ENCODE measurements at places on chromosomes 6 and 20.

DNA sequence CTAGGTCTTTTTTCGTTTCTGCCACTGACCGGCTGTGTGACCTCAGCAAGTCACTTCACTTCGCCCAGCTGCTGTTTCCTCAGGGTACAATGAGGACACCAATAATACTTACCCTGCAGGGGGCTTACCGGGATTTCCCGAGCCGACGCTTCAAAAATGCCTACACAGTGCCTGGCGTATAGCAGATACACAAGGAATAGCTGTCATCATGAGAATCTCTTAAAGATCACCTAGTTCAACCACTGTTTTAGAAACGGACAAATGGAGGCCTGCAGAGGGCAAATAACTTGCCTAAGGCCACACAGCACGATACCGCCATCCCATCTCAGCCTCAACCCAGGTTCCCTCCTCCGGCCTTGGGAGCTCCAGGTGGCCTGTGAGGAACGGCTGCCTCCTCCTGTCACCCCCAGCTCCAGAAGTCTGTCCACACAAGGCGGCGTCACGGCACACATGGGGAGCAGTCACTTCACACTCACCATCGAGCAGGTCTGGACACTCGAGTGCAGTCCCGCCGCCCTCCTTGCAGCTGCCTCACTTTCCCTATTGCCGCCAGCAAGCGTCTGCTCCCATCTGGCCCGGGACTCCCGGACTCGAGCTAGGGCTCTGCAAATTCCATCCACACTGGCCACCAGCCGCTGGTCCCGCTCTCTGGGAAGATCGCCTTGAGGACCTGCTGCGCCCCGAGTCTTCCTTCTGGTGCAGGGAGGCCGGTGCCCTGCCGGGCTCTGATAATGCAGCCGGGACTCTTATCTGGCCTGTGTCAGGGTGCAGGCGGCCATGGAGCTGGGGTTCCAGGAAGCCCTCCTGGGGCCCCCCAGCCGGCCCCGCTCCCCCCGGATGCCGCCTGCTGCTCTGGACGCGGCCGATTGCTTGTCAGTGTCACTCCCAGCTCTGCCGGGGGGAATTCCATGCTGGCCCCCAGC, at the start of gene RIPOR3:
RIPOR3 (minus strand) TSS at position 893 of the 923 bp plus-strand sequence; CDS start at position 479, 414 bp downstream.
- no peak for DNase-seq
- peaks cover 6% of the 10 kb centered on the region for H3K4me1 ChIP-seq
- no peak within 1 kb of the TSS for H3K27ac ChIP-seq
- H3K36me3 ChIP-seq, result no peaks in the 10 kb centered on the region
- H3K4me3 ChIP-seq, result peak within 1 kb of the TSS; percentile 67

DNA sequence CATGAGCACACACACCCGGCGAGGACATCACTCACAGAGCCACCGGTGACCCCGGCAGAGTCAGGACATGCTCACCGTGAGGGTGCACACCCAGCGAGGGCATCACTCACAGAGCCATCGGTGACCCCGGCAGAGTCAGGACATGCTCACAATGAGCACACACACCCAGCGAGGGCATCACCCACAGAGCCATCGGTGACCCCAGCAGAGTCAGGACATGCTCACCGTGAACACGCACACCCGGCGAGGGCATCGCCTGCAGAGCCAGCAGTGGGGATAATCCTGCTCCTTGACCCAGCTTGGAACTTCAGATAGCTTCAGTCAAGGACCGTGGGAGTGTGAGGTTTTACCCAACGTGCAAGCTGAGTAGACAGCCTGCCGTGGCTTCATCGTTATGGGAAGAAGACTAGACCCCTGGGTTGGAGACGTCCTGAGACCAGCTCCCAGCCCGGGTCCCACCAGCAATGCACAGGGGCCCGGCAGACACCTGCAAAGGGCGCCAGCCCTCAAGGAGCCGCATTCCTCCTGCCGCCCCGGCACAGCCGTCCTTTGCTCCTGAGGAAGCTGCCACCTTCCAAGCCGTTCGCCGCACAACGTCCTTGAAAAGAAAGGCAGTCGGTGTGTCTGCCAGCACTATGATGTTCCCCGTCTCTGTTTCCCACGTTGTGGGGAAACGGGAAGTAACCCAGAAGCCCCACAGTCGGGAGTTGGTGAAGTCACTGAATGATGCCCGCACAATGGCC, 192.3 kb downstream of the DLL1 start:
- DNase-seq, result no peak
- no peaks in the 10 kb centered on the region for H3K27me3 ChIP-seq
- H3K4me1 ChIP-seq, result no peaks in the 10 kb centered on the region
- no peak overlapping the region for H3K27ac ChIP-seq
- H3K36me3 ChIP-seq, result no peaks in the 10 kb centered on the region

GRCh38 chr6:74346936-74347535, 651.0 kb downstream of the CD109 start:
- DNase-seq, result no peak
- no peaks in the 10 kb centered on the region for H3K4me1 ChIP-seq
- no peaks in the 10 kb centered on the region for H3K27me3 ChIP-seq
- H3K4me3 ChIP-seq, result no peak overlapping the region

GRCh38 chr6:143449714-143450452, 612 bp downstream of the ADAT2 start:
- peak; percentile 59 for DNase-seq
- no peaks in the 10 kb centered on the region for H3K36me3 ChIP-seq
- peak overlapping the region; percentile 76 for H3K27ac ChIP-seq

DNA sequence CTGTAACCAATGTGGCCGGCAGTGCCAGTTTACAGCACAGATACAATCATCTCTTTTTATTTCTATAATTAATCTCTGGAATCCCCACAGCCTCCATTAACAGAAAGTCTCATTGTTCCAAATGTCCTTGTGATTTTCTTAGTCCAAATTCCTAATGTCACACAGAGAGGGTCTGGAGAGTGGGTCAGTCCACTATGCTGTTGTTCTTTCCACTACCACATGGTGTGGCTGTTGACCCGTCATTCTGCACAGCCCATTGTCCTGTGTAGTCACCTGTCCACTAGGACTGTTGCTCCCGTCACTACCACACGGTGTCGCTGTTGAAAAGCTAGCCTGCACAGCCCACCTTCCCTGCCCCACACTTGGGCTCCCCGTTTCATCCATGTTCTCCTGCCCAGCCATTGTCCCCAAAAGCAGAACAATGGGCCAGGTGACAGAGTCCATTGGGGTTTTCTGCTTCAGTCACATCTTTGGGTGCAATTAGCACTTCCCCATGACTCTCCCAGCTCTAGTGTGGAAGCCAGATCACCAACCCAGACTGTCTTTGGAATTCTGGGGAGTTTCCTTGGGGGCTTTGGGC, 8.6 kb upstream of the LBP start:
- no peak overlapping the region for H3K27ac ChIP-seq
- H3K36me3 ChIP-seq, result no peaks in the 10 kb centered on the region
- H3K4me1 ChIP-seq, result no peaks in the 10 kb centered on the region
- H3K4me3 ChIP-seq, result no peak overlapping the region
- no peak for DNase-seq
- peaks cover 8% of the 10 kb centered on the region for H3K27me3 ChIP-seq

- H3K36me3 ChIP-seq, result no peaks in the 10 kb centered on the region
- no peaks in the 10 kb centered on the region for H3K27me3 ChIP-seq
Measured at GRCh38 chr6:130949553-130949952, 113.5 kb downstream of the EPB41L2 start.

DNA sequence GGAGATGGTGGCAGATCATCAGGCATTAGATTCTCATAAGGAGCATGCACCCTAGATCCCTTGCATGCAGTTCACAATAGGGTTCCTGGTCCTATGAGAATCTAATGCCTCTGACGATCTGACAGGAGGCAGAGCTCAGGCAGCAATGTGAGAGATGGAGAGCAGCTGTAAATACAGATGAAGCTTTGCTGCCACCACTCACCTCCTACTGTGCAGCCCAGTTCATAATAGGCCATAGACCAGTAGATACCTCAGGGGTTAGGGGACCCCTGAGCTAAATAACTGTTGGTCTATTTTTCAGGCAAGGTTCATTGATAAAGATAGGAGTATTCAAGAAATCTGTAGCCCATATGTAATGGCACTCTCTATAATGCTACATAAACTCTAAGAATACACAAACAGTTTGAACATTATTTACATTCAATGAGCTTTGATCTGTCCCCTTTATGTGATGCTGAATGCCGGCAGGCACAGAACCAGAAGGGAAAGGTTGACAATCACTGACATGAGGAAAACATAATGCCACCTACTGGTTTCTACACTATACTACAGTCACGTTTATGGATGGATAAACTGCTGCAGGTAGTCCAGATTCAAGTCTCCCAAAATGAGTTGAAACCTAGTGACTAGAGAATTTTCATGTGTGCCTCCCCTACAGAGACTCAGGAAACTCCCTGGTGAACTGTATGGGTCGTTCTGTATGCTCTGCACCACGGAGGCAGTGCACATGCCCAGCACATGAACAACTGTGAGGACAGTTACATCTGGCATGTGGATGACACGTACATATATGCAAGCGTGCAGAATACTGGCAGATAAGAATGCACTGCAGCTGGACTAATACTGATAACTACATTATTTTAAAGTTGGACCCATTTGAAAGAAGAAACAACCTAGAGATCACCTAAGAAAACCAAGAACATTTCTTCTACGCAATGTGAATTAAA, 72.0 kb downstream of the DST start:
- peak; percentile 28 for DNase-seq
- H3K27ac ChIP-seq, result no peak overlapping the region
- peaks cover 3% of the 10 kb centered on the region for H3K36me3 ChIP-seq
- H3K27me3 ChIP-seq, result no peaks in the 10 kb centered on the region
- H3K4me1 ChIP-seq, result no peaks in the 10 kb centered on the region

- no peak overlapping the region for H3K4me3 ChIP-seq
- peak; percentile 23 for DNase-seq
- H3K27ac ChIP-seq, result no peak overlapping the region
- no peaks in the 10 kb centered on the region for H3K36me3 ChIP-seq
- no peaks in the 10 kb centered on the region for H3K27me3 ChIP-seq
Measured at GRCh38 chr6:159828074-159828473, 28.0 kb downstream of the PNLDC1 start.

GRCh38 chr6:7134999-7135745, 27.4 kb downstream of the RREB1 start:
- H3K27me3 ChIP-seq, result no peaks in the 10 kb centered on the region
- H3K4me3 ChIP-seq, result no peak overlapping the region
- H3K4me1 ChIP-seq, result peaks cover 10% of the 10 kb centered on the region
- DNase-seq, result no peak
- no peak overlapping the region for H3K27ac ChIP-seq

DNA sequence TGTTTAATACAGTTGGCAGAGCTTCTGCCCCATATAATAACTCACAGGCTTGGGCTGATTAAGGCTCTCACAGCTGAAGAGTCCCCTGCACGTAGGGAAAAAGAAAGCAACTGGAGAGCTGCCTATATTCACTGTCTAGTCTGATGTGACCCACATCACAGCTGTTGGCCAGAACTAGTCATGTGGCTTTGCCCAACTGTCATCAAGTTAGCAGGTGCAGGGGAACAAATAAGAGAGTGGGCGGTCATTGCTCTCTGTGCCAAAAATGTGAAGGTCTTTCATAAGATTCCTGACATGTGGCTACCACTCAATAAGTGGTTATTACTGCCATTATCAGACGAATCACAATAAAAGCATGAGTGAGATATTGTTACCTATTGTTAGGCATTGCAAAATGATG, 665.2 kb downstream of the DOK5 start:
- H3K36me3 ChIP-seq, result no peaks in the 10 kb centered on the region
- no peaks in the 10 kb centered on the region for H3K4me1 ChIP-seq
- H3K27ac ChIP-seq, result no peak overlapping the region
- no peaks in the 10 kb centered on the region for H3K27me3 ChIP-seq
- no peak overlapping the region for H3K4me3 ChIP-seq
- no peak for DNase-seq

DNA sequence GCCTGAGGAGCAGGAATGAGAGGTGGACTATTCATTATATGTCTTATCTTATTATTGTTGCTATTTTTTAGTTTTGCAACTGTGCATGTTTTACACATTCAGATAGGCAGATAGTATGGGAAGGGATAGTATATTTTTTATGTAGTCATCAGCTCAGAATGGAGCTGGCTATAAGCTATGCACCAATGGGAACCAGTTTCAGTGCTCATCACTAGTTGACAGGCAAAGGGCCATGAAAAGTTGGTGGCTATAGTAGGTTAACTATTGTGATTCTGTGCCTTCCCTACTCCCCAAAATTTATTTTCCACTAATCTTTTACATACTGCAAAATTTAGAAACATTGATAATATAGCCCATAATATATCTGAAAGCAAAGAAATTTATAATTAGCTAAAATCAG, 5.3 kb upstream of the UBD start:
- H3K27me3 ChIP-seq, result no peaks in the 10 kb centered on the region
- H3K4me3 ChIP-seq, result no peak overlapping the region
- no peak overlapping the region for H3K27ac ChIP-seq
- no peaks in the 10 kb centered on the region for H3K4me1 ChIP-seq
- no peak for DNase-seq
- no peaks in the 10 kb centered on the region for H3K36me3 ChIP-seq

DNA sequence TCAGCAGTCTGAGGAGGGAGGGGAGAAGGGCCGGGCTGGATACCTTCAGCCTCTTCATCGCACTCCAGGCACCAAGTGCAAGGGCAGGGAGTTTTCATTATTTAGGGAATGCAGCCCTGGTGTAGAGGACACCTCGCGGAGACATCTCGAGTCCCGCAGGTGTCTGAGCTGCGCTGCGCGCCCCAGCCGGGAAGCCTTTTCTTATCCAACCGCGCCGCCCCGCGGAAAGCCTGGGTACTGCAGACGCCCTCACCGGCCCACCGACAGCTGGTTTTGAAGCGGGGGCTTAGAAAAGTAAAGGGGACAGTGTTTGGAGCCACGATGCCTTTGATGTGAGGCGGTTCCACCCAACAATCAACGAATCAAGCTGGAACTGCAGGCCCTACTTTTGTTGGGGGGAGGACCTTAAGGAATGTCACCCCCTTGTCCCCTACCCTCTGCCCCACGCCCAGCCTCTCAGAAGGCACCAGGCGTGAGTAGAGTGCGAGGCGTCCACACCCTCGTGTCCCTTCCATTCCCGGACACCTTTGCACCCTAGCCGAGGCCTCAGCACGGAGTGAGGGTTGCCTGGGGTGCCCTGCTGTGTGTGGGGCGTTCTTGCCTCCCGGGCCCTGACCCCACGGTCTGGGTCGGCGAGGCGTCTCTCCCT, 8.6 kb downstream of the NKX2-2 start:
- no peak overlapping the region for H3K27ac ChIP-seq
- H3K4me1 ChIP-seq, result peaks cover 5% of the 10 kb centered on the region
- peak overlapping the region; percentile 27 for H3K4me3 ChIP-seq
- peaks cover 30% of the 10 kb centered on the region for H3K27me3 ChIP-seq
- no peak for DNase-seq

- H3K27me3 ChIP-seq, result no peaks in the 10 kb centered on the region
- no peak overlapping the region for H3K4me3 ChIP-seq
- H3K27ac ChIP-seq, result no peak overlapping the region
- H3K4me1 ChIP-seq, result no peaks in the 10 kb centered on the region
- H3K36me3 ChIP-seq, result no peaks in the 10 kb centered on the region
Measured at GRCh38 chr6:127051571-127052260, 66.8 kb upstream of the RSPO3 start.

DNA sequence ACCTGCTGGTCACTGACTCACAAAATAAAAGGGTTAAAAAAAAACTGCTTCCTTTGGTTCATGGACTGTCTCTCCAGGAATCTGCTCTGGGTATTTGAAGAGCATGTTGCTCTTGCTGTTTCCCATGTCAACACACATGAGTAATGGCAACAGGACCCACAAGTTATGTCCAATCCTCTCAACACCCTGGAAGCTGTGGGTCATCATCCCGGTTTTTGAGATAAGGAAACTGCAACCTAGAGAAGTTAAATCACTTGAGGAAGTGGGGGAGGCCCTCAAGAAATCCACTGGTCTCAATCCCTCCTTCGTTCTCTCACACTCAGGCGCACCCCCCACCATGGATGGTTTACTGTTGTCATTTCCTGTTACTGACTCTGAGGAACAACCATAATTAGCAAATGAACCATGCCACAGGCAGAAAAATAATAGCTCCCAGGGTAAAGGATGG, 12.4 kb downstream of the MAP1LC3A start:
- H3K4me3 ChIP-seq, result no peak overlapping the region
- no peaks in the 10 kb centered on the region for H3K27me3 ChIP-seq
- H3K27ac ChIP-seq, result no peak overlapping the region
- peak; percentile 86 for DNase-seq
- no peaks in the 10 kb centered on the region for H3K4me1 ChIP-seq
